ENCODE measurements at places on chromosomes 13 and 19. TPM values are rescaled to one million over a fixed set of nuclear protein-coding genes. Genes with fewer than 3 reads are reported as not detected.

The ALKBH6 gene
- total RNA-seq, result 11.9 TPM

- no peak for DNase-seq
These were observed 120.1 kb downstream of the RGCC start for GRCh38 chr13:41577436-41577835.

DNA sequence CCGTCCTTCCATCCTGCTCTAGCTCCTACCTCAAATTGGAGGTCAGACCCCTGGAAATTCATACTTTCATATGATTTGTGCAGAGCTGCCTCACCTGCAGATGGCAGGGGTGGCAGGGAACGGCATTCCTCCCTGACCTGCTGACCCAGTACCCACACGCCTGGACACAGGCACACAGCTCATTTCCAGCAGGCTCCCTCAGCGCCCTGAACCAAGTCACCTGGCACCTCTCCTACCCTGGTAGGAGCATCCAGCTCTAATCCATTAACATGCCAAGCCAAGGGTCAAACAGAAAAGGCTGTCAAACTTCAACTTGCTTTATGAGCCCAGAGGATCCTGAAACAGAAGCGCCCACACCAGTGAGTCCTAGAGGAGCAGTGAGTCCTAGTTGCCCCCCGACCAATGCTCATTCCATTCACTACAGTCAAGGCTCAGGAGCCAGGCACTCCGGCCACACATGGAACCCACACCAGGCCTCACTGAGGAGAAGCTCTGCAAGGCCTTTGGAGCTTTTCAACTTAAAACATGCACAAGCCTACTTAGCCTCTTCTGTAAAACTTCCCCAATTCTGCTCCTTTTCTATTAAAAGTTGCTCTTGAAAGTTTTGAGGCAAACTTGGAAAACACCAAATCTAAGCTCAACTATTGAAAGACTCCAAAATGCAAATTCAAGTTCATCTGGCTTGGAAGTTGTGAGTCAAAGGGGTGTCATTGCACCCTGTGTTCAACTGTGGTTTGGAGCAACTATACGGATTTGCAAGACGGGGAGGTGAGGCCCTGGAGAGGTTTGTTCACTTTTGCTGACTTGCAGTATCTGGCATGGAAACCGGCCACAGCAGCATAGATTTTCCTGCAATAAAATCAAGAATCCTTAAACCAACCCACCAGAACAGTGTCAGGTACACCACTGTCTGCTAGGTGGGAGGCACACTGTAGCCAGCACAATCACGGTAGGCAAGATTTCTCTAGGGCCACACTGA is 96.7 kb downstream of the CRYL1 start:
- no peak for DNase-seq

GRCh38 chr19:49845414-49845813 is 5.5 kb upstream of the PTOV1 start:
- DNase-seq, result no peak
